ENCODE measurements at places on chromosomes 7 and 10.

DNA sequence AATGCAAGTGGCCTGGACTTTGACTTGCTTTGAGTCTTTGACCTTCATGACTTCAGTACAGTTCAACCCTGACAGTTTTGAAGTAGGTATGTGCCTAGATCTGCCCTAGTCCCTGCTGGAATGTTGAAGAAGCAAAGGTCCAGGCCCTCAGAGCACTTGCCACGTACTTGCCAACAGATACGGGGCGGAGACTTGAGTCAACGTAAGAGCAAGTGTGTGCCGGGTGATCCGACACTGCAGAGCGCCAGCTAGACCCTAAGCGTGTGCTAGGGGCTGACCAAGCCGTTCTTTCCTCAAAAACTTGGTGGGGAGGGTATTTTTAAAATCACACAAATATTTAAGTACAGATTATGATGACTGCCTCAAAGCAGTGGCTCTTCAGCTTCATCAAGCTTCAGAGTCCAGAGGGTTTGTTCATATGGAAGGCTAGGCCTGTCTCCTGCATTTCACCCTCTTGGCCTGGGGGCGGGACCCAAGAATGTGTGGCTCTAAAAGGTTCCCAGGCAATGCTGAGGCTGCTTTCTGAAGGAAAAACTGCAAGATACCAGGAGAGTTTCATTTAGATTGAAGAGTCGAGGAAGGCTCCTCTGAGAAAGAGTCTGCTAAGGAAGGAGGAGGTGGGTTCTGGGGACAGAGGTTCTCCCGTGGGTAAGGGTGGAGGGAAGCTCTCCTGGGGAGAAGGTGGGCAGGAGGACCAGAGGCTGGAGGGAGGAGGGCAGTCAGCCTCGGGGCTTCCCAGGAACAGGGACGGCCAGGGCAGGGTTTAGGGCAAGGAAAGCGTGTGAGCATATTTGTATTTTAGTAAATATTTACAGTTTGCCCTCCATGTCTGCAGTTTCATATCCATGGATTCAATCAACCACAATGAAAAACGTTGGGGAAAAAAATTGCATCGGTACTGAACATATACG is 160.3 kb downstream of the EGFR start:
- no peak for DNase-seq

DNA sequence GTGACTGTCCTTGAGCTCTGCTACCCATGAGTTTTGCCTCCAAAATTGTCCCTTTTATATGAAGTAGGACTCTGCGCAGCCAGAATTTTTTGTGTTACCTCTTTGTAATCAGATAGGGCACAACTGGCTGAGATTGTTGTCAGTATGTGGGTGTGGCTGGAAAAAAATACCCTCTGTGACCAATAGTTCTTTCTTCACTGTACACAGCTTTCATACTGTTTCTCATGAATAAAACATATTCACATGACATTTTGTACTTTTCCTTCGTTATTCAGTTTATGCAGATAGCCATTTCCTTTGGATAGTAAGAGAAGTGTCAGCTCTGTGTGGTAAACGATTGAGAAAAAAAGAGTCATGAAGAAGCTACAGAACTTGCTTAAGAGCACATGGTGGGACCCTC is 49.6 kb upstream of the WNT8B start:
- DNase-seq: no peak

GRCh38 chr10:126240483-126240882 is 147.8 kb downstream of the ADAM12 start:
- DNase-seq: no peak

GRCh38 chr7:158120716-158121115 is 466.9 kb downstream of the PTPRN2 start:
- DNase-seq: no peak

GRCh38 chr7:139189357-139189756 is 41.7 kb upstream of the UBN2 start:
- DNase-seq: no peak

- DNase-seq: no peak
Observed at GRCh38 chr10:88227342-88228018, 355.6 kb downstream of the RNLS start.

GRCh38 chr7:29956487-29956836 is 33.1 kb downstream of the SCRN1 start:
- no peak for DNase-seq

- DNase-seq: no peak
Observed at GRCh38 chr10:101070098-101070497, 8.3 kb downstream of the KAZALD1 start.

DNA sequence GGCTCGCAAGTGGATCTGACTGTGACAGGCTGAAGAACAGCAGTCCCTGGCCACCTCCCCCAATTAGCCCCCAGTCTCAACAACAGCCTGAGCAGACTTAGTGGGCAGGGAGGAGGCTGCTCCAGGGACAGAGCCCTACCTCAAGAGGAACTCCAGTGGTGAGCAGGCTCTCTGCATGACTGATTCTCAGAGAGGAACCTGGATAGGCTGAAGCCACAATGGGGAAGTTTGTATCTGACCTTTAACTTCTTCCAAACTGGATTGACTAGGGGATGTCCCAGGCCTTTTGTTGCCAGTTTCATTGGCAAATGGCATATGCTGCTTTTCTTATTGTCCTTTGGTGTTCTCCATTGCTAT is 93.0 kb downstream of the ARHGAP22 start:
- no peak for DNase-seq

GRCh38 chr10:119620241-119621077 is 23.7 kb upstream of the TIAL1 start:
- DNase-seq: no peak

- no peak for DNase-seq
Observed at GRCh38 chr7:2049111-2049781, 183.5 kb downstream of the MAD1L1 start.

GRCh38 chr10:61438141-61438988 is 14.8 kb downstream of the TMEM26 start:
- no peak for DNase-seq

DNA sequence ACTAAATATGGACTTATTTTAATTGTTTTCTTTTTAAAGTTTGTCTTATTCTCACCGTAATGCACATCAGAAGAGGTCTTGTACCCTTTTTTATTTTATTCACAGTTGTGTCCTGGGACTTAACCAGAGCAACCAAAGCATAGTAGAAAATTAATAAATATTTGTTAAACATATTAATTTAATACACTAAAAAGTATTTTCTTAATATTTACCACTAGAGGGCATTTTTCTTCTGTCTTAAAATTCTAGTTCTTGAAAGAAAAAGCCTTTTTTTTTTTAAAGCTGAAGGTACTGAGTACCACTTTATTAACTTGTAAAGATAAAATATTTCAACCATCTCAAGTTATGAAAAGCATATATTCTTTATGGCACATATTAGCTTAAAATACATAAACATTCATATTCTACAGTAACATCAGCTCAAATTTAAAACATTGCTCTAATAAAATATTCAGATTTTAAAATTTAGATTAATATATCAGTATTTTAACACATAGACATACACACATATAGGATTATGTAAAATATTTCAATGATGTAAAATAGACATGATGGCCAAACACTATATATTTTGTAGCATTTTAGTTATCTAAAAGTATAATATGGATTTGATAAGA is 260.4 kb downstream of the SEMA3A start:
- no peak for DNase-seq

DNA sequence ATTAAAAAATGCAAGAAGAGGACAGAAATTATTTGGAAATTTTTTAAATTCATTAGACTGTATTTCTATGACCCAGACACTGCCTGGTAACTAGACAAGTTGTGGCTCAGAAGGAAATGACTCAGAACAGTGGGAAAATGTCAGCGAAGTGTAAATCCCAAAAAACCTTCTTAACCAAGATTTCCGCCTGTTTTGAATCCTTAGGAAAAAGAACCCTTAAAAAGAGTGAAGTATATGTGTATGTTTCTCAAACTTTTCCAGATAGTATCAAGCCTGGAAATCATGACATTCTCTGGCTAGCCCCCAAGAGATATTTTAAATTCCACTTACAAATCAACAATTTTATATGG is 42.7 kb upstream of the PLXNA4 start:
- DNase-seq: no peak

DNA sequence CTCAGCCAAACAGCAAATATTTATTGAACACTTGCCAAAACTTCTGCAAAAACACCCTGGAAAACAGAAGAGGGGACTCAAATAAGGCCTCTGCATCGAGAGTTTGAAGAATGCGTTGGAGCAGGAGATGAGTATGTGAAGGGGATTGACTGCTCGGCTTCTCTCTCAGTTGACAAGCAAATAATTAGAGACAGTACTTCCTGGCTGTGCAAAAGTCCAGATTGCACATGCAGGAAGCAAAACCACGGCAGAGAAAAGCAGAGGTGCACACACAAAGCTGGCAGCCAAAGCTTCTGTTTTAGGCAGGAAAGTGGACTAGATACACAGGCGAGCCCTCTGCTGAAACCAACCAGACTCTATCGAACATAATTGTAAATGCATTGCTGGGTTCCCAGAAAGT is 343.6 kb upstream of the MGMT start:
- DNase-seq: no peak

- no peak for DNase-seq
Observed at GRCh38 chr7:48664241-48664640, 260.1 kb upstream of the CDC14C start.

DNA sequence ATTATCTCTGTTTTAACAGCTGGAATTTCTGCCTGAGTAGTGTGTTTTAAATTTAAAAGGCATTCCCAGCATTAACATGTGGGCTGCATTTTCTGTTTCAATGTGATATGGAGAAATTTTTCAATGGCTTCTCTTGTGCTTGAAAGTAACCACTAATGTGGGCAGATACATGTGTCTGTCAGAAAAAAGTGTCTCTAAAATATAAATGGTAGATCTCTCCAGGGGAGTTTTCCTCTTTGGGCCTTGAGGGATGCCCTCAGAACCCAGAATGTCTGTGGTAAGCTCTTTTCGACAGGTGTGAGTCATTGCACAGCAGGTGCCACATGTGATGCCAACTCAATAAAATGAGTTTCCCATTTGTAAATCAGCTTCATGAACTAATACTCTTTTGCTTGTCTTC is 221.1 kb downstream of the SEMA3E start:
- DNase-seq: peak; percentile 60

DNA sequence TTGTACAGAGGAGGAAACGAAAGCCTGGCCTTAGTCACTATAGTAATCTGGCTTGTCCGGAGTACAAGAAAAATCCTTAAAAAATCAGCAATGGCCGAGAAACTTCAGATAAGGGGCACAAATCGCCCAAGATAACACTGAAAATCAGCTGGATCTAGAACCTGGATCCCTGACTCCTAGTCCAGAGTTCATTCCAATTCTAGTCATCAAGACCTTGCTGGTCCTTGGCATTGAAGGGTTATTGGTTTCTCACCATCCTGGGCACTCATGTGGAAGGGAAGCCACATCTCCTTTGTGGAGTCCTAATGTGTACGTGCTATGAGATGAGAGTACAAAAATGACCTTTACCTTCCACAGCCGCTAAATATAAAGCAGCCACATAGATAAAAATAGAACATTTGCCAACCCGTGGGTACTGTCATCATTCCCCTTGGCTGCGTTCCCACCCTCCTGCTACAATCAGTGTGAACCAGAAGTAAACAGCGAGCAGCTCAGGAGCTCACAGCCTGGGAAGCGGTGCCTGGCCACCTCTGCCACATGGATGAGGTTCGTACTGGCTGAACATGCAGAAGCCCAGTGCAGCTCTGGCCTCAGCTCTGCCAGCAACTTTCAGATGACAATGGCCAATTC is 116.0 kb upstream of the PDLIM1 start:
- peak; percentile 37 for DNase-seq

- DNase-seq: no peak
Observed at GRCh38 chr10:101219946-101220451, 9.3 kb downstream of the LBX1 start.

- DNase-seq: no peak
Observed at GRCh38 chr10:97124211-97124610, 61.5 kb downstream of the SLIT1 start.

GRCh38 chr7:22561895-22562593 is 62.1 kb upstream of the STEAP1B start:
- no peak for DNase-seq

DNA sequence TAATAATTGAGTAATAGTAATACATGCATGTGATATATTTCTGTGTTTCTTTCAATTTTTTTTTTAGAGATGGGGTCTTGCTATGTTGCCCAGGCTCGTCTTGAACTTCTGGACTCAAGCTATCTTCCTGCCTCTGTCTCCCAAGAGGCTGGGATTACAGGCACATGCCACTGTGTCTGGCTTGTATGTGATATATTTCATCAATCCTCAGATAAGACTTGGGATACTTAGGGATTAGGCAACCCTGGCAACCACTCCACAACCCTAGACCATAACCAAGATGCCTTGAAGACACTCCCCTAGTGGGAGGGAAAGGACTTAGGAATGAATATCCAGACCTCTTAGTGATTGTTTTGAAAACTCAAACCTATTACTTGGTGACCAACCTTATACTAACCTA is 154.8 kb downstream of the CCDC3 start:
- DNase-seq: no peak

DNA sequence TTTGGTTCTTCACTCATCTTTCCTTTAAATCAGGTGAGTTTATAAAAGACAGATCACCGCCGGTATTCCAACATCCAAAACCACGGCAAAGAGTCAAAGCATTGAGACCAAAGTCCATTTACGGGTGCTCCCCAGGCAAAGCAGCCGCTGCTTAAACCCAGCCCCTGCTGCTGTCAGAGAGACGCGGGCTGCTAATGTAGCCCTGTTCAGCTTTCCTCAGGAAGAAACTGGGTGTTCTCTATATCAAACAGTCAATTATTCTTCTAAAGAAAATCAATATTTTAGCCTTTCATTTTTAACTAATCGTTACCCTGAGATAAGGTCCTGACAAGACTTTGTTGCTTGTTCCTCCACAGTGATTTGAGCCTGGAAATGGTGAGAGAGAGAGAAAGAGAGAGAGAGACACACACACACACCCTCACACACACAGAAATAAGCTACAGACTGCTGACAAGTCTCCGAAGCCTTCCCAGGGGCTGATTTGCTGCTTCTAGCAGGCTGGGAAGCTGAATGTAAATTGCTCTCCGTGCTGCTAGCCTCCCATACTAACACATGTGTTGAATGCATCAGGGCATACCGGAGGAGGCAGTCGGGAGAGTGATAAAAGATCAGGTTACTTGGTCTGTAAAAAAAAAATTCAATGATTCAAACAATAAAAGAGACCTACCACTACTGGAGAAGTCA is 183.0 kb upstream of the ANK3 start:
- peak; percentile 29 for DNase-seq

All from NCI-H2107 (cell line).